Kidney tubule cell (primary cell): ENCODE measurements at places on chromosomes 5 and 9.

DNA sequence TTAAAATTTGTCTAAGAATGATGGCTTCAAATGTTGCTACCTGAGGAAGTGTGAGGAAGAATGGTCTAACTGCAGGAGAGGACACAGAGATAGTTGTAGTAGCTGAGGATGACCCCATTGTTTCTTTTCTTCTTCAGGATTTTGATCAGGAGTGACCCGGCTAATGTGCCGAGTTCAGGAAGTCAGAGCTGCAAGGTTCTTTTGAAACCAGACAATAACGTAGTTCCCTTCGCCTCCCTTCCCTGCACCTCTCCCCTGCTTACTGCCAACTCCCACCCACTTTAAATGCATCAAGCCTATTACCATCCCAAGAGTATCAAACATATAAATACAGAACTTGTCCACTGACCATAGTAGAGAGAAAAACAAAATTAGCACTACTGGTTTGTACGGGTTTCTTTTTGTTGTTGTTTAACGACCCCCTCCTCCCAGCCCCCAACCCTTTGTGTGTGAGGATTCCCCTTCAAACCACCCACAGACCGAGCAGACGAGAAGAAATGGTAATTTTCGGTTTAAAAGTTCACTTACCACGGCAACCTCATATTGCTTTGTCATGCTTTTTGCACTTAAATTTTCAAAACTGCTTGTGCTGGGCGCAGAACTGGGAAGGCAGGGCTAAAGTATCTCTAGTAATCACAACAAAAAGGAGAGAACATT is 23.5 kb upstream of the ELAVL2 start:
- DNase-seq: no peak

GRCh38 chr5:148090773-148091250 is 27.0 kb downstream of the SPINK5 start:
- no peak for DNase-seq

GRCh38 chr5:74148321-74148720 is 492.2 kb downstream of the ENC1 start:
- DNase-seq: no peak

DNA sequence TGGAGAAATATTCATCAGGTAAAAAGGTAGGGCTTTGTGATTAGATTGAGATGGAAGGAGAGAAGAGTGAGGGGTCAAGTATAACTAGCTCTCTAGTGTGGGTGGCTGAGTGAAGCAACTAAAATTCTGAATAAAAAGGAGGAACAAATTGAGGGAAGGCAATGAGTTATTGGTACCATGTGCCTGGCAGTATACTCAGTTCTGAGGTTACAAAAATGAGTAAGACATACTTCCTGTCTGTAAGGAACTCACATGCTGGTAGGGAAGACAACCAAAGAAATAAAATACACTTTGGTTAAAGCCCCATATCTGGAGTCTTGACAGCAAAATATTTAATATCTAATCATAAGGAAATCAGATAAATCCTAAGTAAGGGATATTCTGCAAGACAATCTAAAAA is 476.8 kb upstream of the C9orf72 start:
- DNase-seq: no peak

GRCh38 chr5:106874974-106875373 is 795.8 kb downstream of the EFNA5 start:
- no peak for DNase-seq

GRCh38 chr5:51386916-51387883 is 4.0 kb downstream of the ISL1 start:
- DNase-seq: no peak

- DNase-seq: no peak
Observed at GRCh38 chr9:120256146-120256545, 323.8 kb downstream of the CDK5RAP2 start.

- DNase-seq: no peak
Observed at GRCh38 chr9:14104496-14104895, 209.4 kb downstream of the NFIB start.

DNA sequence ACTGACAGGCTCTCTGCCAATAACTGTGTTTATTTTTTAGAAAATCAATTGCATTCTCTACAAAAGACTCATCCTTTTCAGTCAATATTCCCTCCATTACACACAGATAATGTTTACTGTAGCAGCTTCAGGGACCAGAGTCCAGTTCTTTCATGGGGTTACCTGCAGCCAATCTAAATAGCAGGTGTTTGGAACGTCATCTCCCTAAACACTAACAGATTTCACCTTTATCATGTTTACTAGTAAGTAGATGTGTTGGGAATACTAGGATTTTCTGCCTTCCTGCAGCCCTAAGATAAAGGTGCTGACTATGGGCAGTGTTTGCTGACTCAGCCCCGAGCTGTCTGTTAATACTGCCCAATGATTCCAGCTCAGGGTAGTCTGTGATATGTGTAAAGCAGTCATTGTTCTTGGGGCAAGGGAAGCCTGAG is 447.0 kb downstream of the KIF4B start:
- DNase-seq: no peak

GRCh38 chr9:122058051-122058450 is 35.1 kb downstream of the TTLL11 start:
- DNase-seq: no peak

- peak; percentile 24 for DNase-seq
Observed at GRCh38 chr5:72988769-72989168, 32.9 kb downstream of the FCHO2 start.

DNA sequence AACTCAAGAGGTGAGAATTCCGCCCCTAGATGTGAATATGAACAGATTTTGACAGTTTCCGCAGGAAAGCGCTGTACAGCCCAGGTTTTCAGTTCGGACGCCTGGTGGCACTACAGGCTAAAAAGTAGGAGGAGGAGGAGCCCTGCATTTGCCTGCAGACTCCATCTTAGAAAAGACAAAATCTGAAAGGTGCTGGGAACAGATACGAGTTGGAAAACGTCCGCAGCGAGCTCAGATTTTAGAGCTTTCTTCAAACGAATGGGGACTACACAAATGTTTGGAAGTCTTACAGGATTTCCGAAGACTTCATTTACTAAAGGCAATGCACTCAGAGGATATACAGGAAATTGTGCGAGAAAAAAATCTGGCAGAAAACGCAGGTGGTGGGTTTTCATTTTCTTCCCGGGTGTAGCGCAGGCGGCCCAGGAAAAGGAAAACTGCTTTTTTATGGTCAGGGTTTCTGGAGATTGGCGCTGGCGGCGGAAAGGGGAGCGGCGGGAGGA is 9.9 kb upstream of the PCDHB2 start:
- DNase-seq: peak; percentile 79

- DNase-seq: peak; percentile 75
Observed at GRCh38 chr5:142959683-142960657, 189.8 kb downstream of the ARHGAP26 start.
